ENCODE measurements at places on chromosomes 12 and 14. TPM values are rescaled to one million over a fixed set of nuclear protein-coding genes. Genes with fewer than 3 reads are reported as not detected.

MYO1H gene
- 4.4 TPM for total RNA-seq

PPP4R4 gene
- 0.18 TPM for total RNA-seq

- no peak overlapping the region for H3K27ac ChIP-seq
- no peaks in the 10 kb centered on the region for H3K4me1 ChIP-seq
- H3K27me3 ChIP-seq = no peaks in the 10 kb centered on the region
- no peak for DNase-seq
- H3K4me3 ChIP-seq = no peak overlapping the region
These were observed 106.3 kb downstream of the ST8SIA1 start for GRCh38 chr12:22228022-22228875.

- peaks cover 19% of the 10 kb centered on the region for H3K4me1 ChIP-seq
- H3K27ac ChIP-seq = no peak overlapping the region
- H3K4me3 ChIP-seq = peak overlapping the region; percentile 32
- DNase-seq = peak; percentile 81
- H3K36me3 ChIP-seq = peaks cover 69% of the 10 kb centered on the region
These were observed 10.9 kb downstream of the TCHP start for GRCh38 chr12:109910969-109911348.

DNA sequence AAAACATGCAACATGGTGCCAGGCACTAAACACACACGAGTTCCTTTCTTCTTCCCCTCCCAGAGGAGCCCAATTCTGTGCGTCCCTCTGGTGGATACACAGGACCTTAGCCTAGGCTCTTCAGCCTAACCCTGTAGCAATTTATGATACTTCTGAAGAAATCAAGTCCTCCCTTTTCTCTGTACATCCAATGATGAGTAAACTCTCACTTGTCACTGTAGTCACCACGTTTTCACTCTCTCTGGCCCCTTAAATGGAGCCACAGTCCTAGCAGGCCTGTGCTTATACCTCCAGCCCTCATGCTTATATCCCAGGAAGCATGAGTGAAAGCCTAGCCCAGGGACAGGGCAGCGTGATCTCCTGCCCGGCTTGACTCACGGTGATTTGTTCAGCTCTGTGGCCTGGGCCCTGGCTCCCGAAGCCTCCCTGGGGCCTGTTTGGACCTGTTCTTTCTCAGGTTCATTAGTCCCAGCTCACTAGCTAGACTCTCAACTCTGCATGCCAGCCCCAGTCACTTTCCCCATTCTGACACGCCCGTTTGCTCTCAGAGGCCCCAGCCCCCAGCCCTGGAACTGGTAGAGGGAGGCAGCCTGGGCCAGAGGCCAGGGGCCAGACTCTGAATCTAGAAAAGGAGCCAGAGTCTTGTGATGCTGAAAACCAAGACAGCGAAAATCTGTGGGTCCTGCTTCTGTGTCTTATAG is 24.1 kb upstream of the PLEKHG3 start:
- H3K4me1 ChIP-seq = peaks cover 2% of the 10 kb centered on the region
- no peak overlapping the region for H3K4me3 ChIP-seq
- H3K36me3 ChIP-seq = no peaks in the 10 kb centered on the region
- H3K27me3 ChIP-seq = peaks cover 8% of the 10 kb centered on the region
- no peak overlapping the region for H3K27ac ChIP-seq

GRCh38 chr14:100384277-100384676 is 61.1 kb downstream of the SLC25A47 start:
- H3K4me3 ChIP-seq = no peak overlapping the region
- peaks cover 18% of the 10 kb centered on the region for H3K4me1 ChIP-seq
- H3K36me3 ChIP-seq = no peaks in the 10 kb centered on the region

GRCh38 chr14:88323523-88324199 is 592 bp upstream of the KCNK10 start:
- H3K36me3 ChIP-seq = peaks cover 8% of the 10 kb centered on the region
- peaks cover 20% of the 10 kb centered on the region for H3K27me3 ChIP-seq
- H3K27ac ChIP-seq = no peak overlapping the region
- H3K4me1 ChIP-seq = peaks cover 8% of the 10 kb centered on the region
- H3K4me3 ChIP-seq = peak overlapping the region; percentile 90
- DNase-seq = peak; percentile 58

GRCh38 chr14:98952593-98953350 is 319.2 kb downstream of the BCL11B start:
- no peak overlapping the region for H3K4me3 ChIP-seq
- H3K27ac ChIP-seq = no peak overlapping the region
- H3K4me1 ChIP-seq = peaks cover 8% of the 10 kb centered on the region
- DNase-seq = no peak
- H3K27me3 ChIP-seq = peaks cover 2% of the 10 kb centered on the region

- no peak overlapping the region for H3K4me3 ChIP-seq
- H3K36me3 ChIP-seq = peaks cover 16% of the 10 kb centered on the region
- peak overlapping the region; percentile 55 for H3K27ac ChIP-seq
- peaks cover 25% of the 10 kb centered on the region for H3K27me3 ChIP-seq
- peaks cover 45% of the 10 kb centered on the region for H3K4me1 ChIP-seq
These were observed 2.9 kb upstream of the AGAP2 start for GRCh38 chr12:57741413-57741789.

All from endothelial cell (in vitro differentiated cells).